ENCODE measurements at places on chromosomes 1 and 21. TPM values are rescaled to one million over a fixed set of nuclear protein-coding genes. Genes with fewer than 3 reads are reported as not detected.

- no peak overlapping the region for H3K27ac ChIP-seq
- no peaks in the 10 kb centered on the region for H3K36me3 ChIP-seq
- H3K4me3 ChIP-seq = no peak overlapping the region
- H3K27me3 ChIP-seq = peaks cover 19% of the 10 kb centered on the region
- H3K4me1 ChIP-seq = peaks cover 14% of the 10 kb centered on the region
- no peak for DNase-seq
Measured at GRCh38 chr21:42492201-42492600, 3.8 kb downstream of the RSPH1 start.

DNA sequence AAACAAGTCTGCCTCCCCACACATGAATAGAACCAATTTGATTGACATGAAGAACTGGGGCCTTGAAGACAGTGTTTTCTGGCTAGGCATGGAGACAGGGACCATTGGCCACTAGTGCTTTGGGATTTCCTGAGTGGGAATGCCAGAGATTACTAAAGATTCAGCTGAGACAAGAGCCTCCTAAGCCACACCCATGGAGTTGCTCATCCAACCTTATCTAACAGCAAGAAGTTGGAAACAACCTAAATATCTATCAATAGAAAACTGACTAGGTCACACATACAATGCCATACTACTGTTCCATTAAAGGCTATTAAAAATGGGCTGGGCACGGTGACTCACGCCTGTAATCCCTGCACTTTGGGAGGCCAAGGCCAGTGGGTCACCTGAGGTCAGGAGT, 184.1 kb downstream of the ZBTB18 start:
- no peak overlapping the region for H3K27ac ChIP-seq
- peaks cover 31% of the 10 kb centered on the region for H3K4me1 ChIP-seq
- H3K27me3 ChIP-seq = no peaks in the 10 kb centered on the region
- H3K4me3 ChIP-seq = no peak overlapping the region

DNA sequence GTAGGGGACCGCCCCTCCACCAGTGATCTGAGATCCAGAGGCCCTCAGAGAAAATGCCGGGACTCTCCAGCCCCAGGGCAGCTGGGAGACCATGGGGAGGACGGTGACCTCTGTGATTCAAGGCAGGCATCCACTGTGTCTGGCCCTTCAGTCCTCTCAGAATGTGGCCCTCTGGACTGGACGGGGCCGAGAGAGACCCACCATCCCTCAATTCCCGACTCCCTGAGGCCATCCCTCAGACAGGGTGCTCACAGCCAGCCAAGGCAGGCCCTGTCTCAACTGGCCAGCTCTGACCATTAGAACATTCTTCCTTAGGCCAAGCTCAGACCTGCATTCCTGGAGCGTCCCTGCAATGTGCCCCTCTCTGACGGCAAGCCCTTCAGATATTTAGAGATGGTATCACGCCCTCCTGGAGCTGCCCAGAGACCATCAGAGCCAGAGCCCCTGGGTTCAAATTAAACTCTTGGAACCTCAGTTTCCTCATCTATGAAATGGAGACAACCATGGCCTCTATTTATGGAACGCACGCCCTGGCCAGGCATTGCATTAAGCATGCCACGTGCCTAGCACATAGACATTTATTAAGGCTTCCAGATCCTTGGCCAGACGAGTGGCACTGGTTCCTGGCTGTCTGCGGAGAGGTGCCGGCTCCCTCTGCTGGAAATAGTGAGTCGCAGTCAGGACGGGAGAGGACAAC, 9.6 kb upstream of the EPS8L3 start:
- no peak overlapping the region for H3K4me3 ChIP-seq
- DNase-seq = peak; percentile 60
- no peaks in the 10 kb centered on the region for H3K36me3 ChIP-seq
- no peak overlapping the region for H3K27ac ChIP-seq

DNA sequence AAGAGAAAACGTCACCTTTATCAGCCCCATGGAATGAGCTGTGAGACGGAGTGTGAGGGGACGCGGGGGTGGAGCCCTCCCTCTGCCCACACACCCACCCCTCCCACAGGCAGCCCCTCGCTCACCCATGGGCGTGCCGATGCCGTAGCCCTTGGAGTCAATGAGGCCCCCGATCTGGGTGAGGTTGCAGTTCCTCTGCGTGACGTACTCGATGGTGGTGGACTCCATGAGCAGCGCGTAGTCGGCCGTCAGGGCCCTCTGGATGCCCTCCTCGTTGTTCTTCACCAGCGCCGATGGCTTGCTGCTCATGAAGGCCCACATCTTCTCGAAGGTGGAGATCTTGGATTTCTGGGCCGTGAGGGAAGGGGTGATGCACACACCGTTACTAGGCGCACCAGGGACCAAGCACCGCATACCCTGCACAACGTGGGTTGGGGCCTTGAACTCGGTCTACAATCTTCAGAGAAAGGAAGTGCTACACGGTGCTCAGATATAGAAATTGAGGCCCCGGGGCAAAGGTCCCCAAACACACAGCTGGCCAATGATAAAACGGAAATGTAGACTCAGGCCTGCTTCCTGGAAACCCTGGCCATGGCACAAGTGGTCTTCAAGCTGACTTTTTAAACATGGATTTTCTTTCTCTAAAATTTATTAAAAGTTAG, 228.2 kb downstream of the GRIK3 start:
- no peak overlapping the region for H3K27ac ChIP-seq
- H3K4me3 ChIP-seq = no peak overlapping the region
- no peak for DNase-seq
- no peaks in the 10 kb centered on the region for H3K4me1 ChIP-seq

- H3K4me1 ChIP-seq = no peaks in the 10 kb centered on the region
- no peak for DNase-seq
- H3K36me3 ChIP-seq = no peaks in the 10 kb centered on the region
- no peak overlapping the region for H3K4me3 ChIP-seq
- no peak overlapping the region for H3K27ac ChIP-seq
- peaks cover 13% of the 10 kb centered on the region for H3K27me3 ChIP-seq
Measured at GRCh38 chr1:236084386-236084730, 19.5 kb upstream of the NID1 start.

- no peak for DNase-seq
- no peaks in the 10 kb centered on the region for H3K36me3 ChIP-seq
- H3K4me1 ChIP-seq = no peaks in the 10 kb centered on the region
- no peaks in the 10 kb centered on the region for H3K27me3 ChIP-seq
- H3K27ac ChIP-seq = no peak overlapping the region
- H3K4me3 ChIP-seq = no peak overlapping the region
Measured at GRCh38 chr1:214640431-214641213, 37.6 kb downstream of the CENPF start.

Gene SOAT1
- polyA plus RNA-seq = 35.2 TPM

Gene CLCA4
- not detected for polyA plus RNA-seq

Gene KIAA1614
- not detected for polyA plus RNA-seq

Gene MEX3A
- polyA plus RNA-seq = not detected

Gene TRAPPC3
- polyA plus RNA-seq = 103 TPM
